ENCODE measurements at places on chromosomes 12 and 14.

- no peak for DNase-seq
Observed at GRCh38 chr14:100698666-100699448, 27.8 kb upstream of the DLK1 start.

DNA sequence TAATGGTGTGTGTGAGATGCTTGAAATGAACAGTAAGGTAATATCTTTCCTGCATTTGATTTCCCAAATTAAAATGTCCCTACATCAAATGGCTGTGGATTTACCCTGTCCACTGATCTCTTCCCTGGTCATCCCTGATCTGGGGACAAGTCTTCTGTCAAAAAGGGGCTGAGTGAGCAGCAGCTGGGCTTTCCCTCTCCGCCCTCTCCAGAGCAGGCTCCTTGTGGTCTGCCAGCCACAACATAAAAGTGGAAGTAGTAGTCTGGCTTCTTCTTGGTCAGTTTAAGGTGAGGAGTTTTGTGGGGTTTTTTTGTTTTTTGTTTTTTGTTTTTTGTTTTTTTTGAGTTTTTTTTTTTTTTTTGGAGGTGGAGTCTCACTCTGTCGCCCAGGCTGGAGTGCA is 25.2 kb upstream of the PLXNC1 start:
- no peak for DNase-seq

DNA sequence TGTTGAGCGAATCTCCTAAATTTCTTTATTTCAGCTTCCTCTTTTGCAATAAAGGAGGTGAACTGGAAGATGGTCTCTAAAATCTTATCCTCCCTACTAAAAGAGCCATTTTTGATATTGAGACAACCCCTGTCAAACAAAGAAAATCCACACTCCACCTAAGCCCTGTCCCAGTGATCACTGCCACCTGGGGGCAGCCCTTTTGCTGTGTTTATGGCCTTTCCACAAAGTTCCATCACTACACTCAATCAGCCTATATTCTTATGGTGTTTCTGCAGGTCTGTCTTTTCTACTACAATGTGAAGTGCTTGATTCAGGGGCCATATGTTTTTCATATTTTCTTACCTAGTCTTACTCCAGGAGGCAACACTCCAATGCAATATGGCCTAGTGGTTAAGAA is 163.7 kb downstream of the BMP4 start:
- DNase-seq: no peak

- DNase-seq: peak; percentile 36
Observed at GRCh38 chr12:116559162-116559935, at the start of gene MAP1LC3B2. Gene MAP1LC3B2 (plus strand): TSS chr12:116559381. CDS start chr12:116575943, 16,562 bp downstream.

DNA sequence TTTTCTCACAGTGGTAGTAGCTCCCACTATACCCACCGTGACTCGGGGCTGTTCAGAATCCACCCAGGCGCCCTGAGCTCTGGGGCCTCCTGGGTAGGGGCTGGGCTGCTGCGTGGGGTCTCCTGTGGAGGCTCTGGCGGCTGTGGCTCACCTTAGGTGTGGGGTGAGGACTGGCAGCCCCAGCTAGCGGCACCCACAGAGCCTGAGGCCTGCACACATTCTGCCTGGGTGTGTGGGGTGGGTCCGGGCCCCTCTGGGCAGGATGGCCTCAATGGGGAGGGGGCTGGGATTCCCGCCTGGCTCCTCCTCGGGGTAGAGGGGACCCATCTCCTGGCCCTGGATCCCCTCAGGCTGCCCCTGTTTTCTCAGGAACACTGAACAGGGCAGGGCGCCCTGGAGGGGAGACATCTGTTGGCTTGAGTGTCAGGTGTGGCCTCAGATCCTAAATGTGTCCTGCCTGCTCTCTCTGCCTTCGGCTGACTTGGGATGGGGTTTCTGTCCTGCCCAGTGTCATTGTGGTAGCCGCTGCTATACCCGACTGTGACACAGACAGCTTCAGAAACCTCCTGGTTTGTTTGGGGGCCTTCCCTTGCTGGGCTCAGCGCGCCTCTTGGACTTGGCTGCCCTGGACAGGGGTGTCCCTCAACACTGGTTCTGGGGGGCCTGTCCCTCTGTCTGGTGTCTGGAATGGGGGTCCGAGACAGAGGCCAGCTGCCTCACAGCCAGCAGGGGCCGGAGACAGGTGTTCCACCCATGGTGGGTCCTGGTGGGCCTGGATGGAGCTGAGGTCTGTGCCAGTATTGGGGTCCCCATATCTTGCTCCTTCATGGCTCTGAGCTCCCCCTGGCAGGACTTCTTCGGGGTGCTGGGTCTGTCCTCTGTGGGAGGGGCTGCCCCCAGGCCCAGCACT is 354.9 kb downstream of the TMEM121 start:
- DNase-seq: no peak

DNA sequence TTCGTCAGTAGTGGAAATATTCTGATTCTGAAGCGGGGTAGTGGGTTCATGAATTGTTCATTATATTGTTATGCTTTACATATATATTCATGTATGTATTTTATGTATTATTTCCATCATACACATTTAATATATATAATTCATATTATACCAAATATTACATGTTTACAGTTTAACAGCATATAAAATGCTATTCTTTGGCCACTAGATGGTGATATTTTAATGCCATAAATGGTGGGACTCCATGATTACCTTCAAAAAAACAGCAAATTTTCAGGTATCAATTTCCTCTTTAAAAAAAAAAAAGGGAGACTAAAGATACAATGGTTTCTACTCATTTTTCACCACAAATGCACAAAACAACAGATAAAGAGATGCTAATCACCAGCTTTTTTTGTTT is 41.0 kb downstream of the BDKRB1 start:
- DNase-seq: no peak

DNA sequence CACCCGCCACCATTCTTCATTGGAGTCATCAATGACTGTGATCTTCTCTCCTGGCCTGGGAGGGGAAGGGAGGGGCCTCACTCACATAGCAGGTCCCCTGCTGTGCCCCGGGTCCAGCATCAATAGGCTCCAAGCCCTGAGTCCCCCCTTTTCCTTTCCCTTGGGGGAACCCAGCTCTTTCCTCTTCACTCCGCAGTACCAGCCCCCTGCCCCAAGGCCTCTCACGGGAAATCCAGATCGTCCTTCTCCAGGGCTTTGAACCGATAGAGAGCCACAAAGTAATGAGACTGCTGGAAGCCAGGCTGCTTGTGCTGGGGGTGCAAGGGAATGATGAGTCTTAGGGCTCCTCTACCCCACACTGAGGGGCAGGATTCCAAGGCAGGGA is 6.7 kb downstream of the STAC3 start:
- no peak for DNase-seq

Data from stimulated activated CD4-positive, alpha-beta T cell treated with anti-CD3 and anti-CD28 coated beads, Interleukin-1b, Interleukin-23, amount 100 ng/mL, for 4 hours (primary cell).